ENCODE measurements at places on chromosomes 5 and 9. TPM values are rescaled to one million over a fixed set of nuclear protein-coding genes. Genes with fewer than 3 reads are reported as not detected.

FCHO2 gene
- 37.5 TPM for total RNA-seq

MATR3 gene
- 203 TPM for total RNA-seq

PHYHD1 gene
- 48.9 TPM for total RNA-seq

PLPPR1 gene
- 0.30 TPM for total RNA-seq

PKD2L2 gene
- not detected for total RNA-seq

FBP2 gene
- not detected for total RNA-seq

ERCC6L2 gene
- 82.0 TPM for total RNA-seq

GABRA6 gene
- not detected for total RNA-seq

RANBP6 gene
- 12.1 TPM for total RNA-seq

SLCO6A1 gene
- total RNA-seq: not detected

ANKDD1B gene
- 3.9 TPM for total RNA-seq

EMB gene
- 7.3 TPM for total RNA-seq

CAVIN4 gene
- not detected for total RNA-seq

LCN2 gene
- not detected for total RNA-seq

TCERG1 gene
- total RNA-seq: 82.7 TPM

ANKRD18A gene
- 0.42 TPM for total RNA-seq

RNF224 gene
- total RNA-seq: not detected

SERF1A gene
- total RNA-seq: 1.6 TPM

MYMK gene
- total RNA-seq: not detected

NUTM2F gene
- not detected for total RNA-seq

RMRP gene
- 1,964 TPM for total RNA-seq

N4BP3 gene
- total RNA-seq: 0.84 TPM

NR2F1-AS1 gene
- 38.4 TPM for total RNA-seq

PTBP3 gene
- total RNA-seq: 36.3 TPM

PDLIM4 gene
- total RNA-seq: 46.3 TPM

BTNL3 gene
- not detected for total RNA-seq

PCDHB15 gene
- 7.6 TPM for total RNA-seq

RETREG1 gene
- total RNA-seq: 73.0 TPM

NEURL1B gene
- 93.3 TPM for total RNA-seq

TARS1 gene
- 64.2 TPM for total RNA-seq

RNF44 gene
- total RNA-seq: 11.1 TPM

PHF24 gene
- total RNA-seq: 1.2 TPM

CKS2 gene
- 3.5 TPM for total RNA-seq

SLC4A9 gene
- total RNA-seq: not detected

QSOX2 gene
- total RNA-seq: 10.2 TPM

C9orf50 gene
- total RNA-seq: 1.6 TPM

NPR3 gene
- 41.4 TPM for total RNA-seq

INSL4 gene
- total RNA-seq: not detected

CCDC183 gene
- total RNA-seq: 5.1 TPM

PCDHA3 gene
- total RNA-seq: 0.90 TPM

UBLCP1 gene
- total RNA-seq: 30.1 TPM

NTRK2 gene
- total RNA-seq: 79.1 TPM

EIF4E1B gene
- total RNA-seq: not detected

PCDHB2 gene
- 7.5 TPM for total RNA-seq

RMI1 gene
- total RNA-seq: 5.2 TPM

GRXCR2 gene
- not detected for total RNA-seq

ARID3C gene
- 0.66 TPM for total RNA-seq

All from tibial nerve (tissue), 4 donors.